Hindlimb muscle (tissue), 1 donor: ENCODE measurements at places on chromosomes 6 and 20. TPM values are rescaled to one million over a fixed set of nuclear protein-coding genes. Genes with fewer than 3 reads are reported as not detected.
A peak's percentile ranks its signal among the peaks of the same experiment; 100 is the strongest.

- DNase-seq: no peak
Observed at GRCh38 chr20:14470231-14470899, 133.0 kb upstream of the FLRT3 start.

GRCh38 chr6:37317312-37318038 lies 36.3 kb upstream of the RNF8 start:
- no peak for DNase-seq

DNA sequence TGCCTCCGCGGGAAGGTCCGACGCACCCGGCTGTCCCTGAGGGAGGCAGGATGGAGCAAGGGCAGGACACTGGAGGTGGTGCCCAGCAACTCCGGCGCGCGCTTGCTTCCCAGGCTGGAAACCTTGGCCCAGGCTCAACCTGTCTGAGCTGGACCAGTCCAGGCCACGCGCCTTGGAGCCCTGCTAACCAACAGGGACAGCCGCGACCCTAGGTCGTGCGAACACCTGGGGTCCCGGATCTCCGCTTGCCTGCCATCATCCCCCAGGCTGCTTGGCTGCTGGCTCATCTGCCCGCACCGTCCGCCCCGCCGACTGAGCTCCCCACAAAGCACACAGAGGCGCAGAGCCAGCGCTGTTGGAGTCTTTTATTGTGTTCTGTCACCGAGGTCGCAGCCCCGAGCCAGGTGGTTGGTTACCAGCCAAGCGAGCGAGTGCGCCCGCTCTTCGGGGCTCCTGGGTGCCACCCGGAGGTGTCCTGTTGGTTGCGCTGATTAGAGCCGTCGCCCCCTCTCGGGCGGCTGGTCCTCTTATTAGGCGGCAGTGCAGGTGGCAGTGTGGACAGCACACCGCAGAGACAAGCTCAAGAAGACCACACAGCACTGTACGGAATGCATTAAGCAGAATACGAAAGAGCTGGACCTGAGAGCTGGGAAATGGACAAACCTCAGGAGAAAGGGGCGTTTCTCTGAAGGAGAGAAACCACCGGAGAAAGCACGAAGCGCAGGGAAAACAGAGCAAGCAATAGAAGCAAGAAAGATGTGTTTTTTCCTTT lies 3.8 kb downstream of the COL12A1 start:
- peak; percentile 67 for DNase-seq

- DNase-seq: no peak
Observed at GRCh38 chr6:146402476-146402875, 141.2 kb upstream of the RAB32 start.

DNA sequence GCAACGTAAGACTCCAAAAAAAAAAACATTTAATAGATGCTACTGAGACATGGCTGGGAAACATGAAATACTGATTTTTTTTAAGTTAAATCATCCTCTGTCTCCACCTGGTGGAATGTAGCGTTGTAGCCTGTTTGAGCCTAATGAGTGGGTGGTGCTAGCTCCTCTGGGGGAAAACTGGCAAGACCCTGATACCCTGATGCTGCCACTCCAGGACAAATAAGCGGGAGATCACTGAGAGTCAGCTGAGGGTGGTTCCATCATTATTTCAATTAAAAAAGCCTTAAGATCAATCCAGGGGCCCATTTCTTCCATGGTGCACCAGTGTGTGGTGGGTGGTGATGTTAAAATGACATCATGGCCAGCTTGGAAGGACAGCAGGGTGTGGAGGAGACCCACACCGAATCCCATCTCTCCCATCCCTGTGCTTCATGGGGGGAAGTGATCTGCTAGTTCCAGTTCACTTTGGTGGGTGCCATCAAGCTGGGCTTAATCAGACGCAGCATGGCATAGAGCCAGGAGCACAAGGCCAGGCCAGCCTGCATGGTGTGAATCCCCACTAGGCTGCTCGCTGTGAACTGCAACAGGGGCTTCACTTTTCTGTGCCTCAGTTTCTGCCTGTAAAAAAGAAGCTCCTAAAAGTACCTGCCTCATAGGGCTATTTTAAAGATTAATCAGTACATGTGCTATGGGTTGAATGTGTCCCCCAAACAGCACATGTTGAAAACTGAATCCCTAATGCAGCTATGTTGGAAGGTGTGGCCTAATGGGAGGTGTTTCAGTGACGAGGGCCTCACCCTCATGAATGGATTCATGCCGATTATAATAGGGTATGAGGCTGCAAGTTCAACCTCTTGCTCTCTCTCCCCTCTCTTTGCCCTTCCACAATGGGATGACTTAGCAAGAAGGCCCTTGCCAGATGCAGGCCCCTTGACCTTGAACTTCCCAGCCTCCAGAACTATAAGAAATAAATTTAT lies 13.0 kb upstream of the MRPS10 start:
- DNase-seq: no peak

DNA sequence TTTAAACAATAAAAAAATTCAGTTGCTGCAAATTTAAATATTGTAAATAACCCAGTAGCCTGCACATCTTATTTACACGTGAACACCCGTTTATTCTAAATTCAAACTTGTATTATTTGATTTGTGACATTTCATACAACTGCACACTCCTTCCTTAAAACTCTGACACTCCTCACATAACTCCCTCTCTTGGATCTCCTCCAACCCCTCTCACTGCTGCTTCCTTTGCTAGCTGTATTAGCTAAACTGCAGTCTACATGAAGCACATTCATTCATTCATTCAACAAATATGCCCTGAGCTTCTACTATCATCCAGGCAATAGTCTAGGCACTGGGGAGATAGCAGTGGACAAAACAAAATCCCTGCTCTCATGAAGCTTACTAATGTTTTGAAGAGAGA lies 47.0 kb downstream of the FBXL4 start:
- DNase-seq: no peak

DNA sequence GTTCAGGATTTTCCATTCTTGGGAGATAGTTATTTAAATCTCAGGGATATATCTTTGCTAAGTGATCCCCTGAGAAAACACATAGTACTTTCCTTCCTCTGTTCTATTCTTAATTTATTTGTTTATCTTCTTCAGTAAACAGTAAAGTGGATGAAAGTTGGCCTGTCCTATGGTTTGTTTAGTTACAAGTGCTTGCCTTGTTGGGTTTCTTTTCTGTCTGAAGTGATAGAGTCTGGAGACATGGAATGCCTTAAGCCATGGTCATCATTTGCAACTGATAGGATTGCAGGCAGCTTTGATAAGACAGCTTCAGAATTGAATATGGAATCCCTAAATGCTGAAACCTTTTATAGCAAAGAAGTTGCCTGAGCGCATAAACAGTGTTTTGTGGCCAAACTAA lies 4.9 kb downstream of the ADGRG6 start:
- no peak for DNase-seq

DNA sequence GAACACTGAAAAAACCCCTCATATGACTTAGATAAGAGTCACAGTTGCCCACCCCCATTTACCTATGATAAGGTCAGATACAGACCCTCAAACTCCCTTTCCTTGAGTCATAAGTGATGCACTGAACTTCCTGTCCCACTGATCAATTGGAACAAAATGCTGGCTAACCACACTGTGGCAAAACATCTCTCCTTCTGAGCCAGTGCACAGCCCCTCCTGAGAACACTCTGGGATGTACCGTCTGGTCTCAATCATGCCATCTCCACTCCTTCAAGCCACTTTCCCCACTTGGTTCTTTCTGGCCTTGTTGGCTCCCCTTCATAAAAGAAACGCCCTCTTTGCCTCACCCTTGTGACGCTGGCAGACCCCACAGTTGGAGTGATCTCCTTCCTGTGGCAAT lies 42.6 kb upstream of the NXT1 start:
- DNase-seq: no peak

- DNase-seq: no peak
Observed at GRCh38 chr20:63536241-63536977, 767 bp downstream of the PTK6 start.

GRCh38 chr6:17707371-17707651 lies 586 bp upstream of the NUP153 start:
- DNase-seq: no peak

- DNase-seq: no peak
Observed at GRCh38 chr6:49739423-49739822, 4.8 kb downstream of the CRISP3 start.

DNA sequence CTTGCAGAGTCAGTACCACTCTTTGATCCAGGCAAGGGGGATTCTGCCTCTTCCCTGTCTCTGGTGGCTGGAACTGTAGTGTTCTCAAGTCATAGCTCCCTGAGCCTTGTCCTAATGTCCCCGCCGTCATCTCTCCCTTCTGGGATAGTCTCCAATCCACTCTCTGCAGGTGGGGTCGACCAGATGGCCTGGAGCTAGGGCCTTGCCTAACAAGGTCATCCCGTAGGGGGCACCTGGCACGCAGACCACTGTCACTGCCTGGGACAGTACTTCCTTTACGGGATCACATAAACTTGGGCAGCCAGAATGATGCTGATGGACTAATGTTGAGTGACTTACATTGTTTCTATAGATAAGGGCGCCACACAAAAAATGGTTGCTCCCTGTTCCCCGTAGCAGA lies 118.9 kb upstream of the SLC22A23 start:
- DNase-seq: no peak

GRCh38 chr6:52227495-52227894 lies 16.8 kb downstream of the IL17F start:
- DNase-seq: no peak

DNA sequence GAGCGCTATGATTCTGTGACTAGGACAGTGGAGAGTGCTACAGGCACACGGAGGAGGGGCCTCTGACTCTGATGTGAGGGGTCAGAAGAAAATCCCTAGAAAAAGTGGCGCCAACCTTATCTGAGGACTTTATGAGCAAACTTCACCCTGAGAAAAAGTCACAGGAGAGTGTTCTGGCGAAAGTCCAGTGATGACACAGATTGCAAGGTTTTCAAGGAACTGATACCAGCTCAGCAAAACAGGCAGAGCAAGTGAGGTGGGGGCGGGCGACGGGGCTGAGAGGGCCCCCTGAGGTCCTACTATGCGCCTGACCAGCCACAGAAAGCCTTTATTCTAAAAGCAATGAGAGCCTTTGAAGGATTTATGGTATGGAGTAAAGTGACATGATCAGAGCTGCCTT lies 73.3 kb downstream of the SLC22A23 start:
- DNase-seq: no peak

DNA sequence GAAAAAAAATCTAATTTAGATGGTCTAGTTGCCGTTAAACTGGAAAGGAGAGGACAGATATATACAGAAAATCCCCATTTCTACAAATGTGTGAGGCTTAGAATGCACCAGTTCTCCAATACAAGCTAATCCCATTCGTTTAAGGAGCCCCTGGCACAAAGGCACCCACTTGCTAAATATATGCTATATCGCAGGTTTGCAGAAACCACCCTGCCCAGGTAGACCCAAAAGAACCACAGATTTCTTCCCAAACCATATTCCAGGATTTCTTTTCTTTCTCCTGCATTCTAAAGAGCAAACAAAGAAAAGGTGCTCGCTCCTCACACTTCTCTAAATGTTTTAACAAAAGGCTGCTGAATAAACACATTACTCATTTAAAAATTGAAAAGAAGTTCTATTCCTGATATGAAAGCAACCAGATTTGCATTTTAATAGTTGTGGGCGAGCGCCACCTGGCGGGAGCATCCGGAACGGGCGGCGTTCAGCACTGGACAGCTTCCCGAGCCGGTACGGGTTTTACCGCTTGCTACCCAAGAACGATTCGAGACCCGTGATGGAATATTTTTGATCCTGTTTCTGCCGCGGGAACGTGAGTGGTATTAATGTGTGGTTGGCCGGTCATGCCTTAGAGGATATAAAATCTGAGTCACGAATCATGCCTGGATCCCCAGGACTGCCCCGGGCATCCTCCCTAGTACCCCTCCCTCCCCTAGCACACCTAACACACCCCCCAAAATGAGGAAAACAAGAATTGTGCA lies 2.1 kb downstream of the PTPRT start:
- peak; percentile 73 for DNase-seq

- DNase-seq: no peak
Observed at GRCh38 chr6:114816678-114817077, 473.9 kb upstream of the HS3ST5 start.

DNA sequence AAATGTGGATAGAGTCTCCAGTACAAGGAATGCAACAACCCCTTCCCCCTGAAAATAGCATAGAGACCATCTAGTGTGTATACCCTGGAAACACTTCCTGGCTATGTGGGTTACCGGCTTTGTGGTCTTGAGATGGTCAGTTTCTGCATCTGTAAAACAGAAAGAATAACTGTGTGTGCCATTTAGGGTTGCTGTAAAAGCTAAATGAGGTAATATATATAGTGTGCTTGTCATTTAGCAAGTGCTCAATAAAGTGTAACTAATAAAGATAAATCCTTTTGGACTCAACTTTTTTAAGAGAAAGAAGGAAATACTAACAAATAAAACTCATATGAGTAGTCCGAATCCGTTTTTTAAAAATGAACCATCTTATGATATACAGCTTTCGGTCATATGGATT lies 109.1 kb downstream of the SOBP start:
- DNase-seq: no peak

- no peak for DNase-seq
Observed at GRCh38 chr6:102981490-102982015, 1588.0 kb downstream of the GRIK2 start.

- DNase-seq: no peak
Observed at GRCh38 chr6:18976966-18977365, 589.8 kb downstream of the RNF144B start.

DNA sequence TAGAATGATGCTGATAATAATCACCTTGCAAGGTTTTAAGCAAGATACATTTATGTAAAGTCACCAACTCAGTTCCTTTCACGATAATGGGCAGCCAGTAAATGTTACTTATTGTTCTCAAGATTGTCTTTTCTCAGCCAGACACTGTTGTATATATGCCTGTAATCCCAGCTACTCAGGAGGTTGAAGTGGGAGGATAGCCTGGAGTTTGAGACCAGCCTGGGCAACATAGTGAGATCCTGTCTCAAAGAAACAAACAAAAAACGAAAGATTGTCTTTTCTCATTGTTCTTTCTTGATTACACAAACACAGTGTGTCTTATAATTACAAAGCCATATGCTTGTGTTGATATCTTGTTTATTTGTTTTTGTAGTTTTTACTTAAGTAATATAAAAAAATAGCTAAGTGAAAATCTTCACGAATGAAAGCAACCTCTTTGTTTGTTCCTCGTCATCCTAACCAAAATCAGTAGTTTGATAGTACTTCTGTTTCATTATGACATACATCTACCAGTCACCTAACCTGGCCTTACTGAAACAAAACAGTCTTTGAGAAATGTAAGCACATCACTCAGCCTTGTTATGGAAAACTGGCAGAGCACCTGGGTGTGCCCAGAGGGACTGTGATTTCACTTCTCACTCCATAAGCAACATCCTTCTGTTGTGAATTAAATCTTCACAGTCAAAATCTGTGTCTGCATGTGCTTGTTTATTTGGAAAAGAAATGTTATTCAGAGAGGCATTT lies 436.2 kb upstream of the SOX4 start:
- DNase-seq: peak; percentile 38

The MUC21 gene
- polyA plus RNA-seq: not detected

The COQ3 gene
- polyA plus RNA-seq: 7.2 TPM

The BPI gene
- 0.52 TPM for polyA plus RNA-seq

The ZNF391 gene
- polyA plus RNA-seq: 4.3 TPM

The C20orf202 gene
- polyA plus RNA-seq: 0.36 TPM

The LPIN3 gene
- 4.7 TPM for polyA plus RNA-seq

The MEP1A gene
- polyA plus RNA-seq: not detected

The SOX18 gene
- polyA plus RNA-seq: 19.6 TPM

The ZFP57 gene
- not detected for polyA plus RNA-seq

The KCNK16 gene
- polyA plus RNA-seq: not detected

The SMIM26 gene
- 76.0 TPM for polyA plus RNA-seq

The NOX3 gene
- not detected for polyA plus RNA-seq

The CLVS2 gene
- polyA plus RNA-seq: 0.04 TPM

The GTPBP2 gene
- 38.8 TPM for polyA plus RNA-seq

The BCAS4 gene
- 4.0 TPM for polyA plus RNA-seq

The THBD gene
- 9.9 TPM for polyA plus RNA-seq

The PSORS1C2 gene
- not detected for polyA plus RNA-seq

The FAM50B gene
- 9.6 TPM for polyA plus RNA-seq

The TGM3 gene
- polyA plus RNA-seq: 0.61 TPM

The ALDH5A1 gene
- polyA plus RNA-seq: 8.2 TPM
